ENCODE measurements at places on chromosomes 1 and 21. TPM values are rescaled to one million over a fixed set of nuclear protein-coding genes. Genes with fewer than 3 reads are reported as not detected.

DNA sequence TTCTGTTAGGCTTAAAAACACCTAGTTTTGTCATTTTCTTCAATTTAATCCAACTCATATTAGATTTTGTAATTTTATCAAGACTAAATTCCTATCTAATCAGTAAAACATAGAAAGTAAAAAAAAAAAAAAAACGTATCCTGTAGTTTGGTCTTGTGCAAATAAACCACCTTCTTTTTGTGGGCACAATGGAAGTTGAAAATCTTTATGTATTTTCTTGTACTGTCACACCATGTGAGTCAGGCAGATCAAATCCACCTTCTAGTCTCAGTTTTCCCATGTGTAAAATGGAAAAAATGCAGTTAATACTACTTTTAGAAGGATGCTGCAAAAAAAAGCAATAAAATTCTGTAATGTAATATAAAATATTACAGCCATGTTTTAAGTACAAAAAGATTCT is 129.8 kb downstream of the CYYR1 start:
- DNase-seq, result no peak

GRCh38 chr1:151058692-151059091 is 730 bp downstream of the CDC42SE1 start:
- no peak for DNase-seq

DNA sequence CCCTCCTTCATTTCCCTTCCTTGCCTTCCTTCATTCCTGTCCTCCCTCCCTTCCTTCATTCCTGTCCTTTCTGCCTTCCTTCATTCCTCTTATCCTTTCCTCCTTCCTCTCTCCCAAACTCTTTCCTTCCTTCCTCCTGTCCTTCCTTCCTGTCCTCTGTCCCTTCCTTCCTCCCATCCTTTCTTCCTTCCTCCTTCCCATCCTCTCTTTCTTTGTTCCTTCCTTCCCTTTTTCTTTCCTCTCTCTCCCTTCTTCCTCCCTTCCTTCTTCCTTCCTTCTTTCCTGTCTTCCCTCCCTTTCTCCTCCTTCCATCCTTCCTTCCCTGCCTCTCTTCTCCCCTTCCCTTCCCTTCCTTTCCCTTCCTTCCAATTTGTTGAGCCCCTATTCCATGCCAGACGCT is 15.8 kb upstream of the JUN start:
- no peak for DNase-seq

GRCh38 chr1:61386770-61387169 is 304.4 kb downstream of the NFIA start:
- DNase-seq, result no peak

- no peak for DNase-seq
Measured at GRCh38 chr1:110672753-110673108, 2.0 kb downstream of the KCNA3 start.

- no peak for DNase-seq
Measured at GRCh38 chr1:247401310-247402119, 14.5 kb upstream of the NLRP3 start.

DNA sequence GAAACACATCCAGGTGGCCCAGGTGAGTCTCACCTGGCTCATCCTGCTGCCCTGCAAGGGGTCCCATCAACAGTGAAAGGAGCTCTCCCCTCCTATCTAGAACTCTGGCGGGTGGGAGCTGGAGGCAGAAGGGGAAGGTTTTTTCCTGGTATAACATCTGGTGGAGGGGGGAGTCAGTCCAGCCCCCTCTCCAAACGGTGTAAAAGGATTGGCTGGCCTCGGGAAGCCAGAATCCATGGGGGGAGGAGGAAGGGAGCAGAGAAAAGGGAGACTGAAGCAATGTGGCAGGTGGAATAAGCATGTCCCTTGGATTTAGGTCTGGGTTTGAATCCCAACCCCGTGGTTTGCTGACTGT is 1.2 kb upstream of the CAMK2N1 start:
- no peak for DNase-seq

- no peak for DNase-seq
Measured at GRCh38 chr1:36675106-36675505, 192.4 kb upstream of the CSF3R start.

- DNase-seq, result no peak
Measured at GRCh38 chr21:36429947-36430546, 44.9 kb downstream of the CHAF1B start.

GRCh38 chr1:201724039-201724765 is 104.8 kb upstream of the IPO9 start:
- no peak for DNase-seq

- DNase-seq, result no peak
Measured at GRCh38 chr1:64744492-64745180, at the start of gene RAVER2. TSS of gene RAVER2 (plus strand) at chr1:64745075. CDS start at chr1:64745173, 98 bp downstream.

GRCh38 chr1:34874296-34874952 is 14.9 kb upstream of the SMIM12 start:
- no peak for DNase-seq

GRCh38 chr1:12521096-12521495 is 96.9 kb downstream of the DHRS3 start:
- no peak for DNase-seq

DNA sequence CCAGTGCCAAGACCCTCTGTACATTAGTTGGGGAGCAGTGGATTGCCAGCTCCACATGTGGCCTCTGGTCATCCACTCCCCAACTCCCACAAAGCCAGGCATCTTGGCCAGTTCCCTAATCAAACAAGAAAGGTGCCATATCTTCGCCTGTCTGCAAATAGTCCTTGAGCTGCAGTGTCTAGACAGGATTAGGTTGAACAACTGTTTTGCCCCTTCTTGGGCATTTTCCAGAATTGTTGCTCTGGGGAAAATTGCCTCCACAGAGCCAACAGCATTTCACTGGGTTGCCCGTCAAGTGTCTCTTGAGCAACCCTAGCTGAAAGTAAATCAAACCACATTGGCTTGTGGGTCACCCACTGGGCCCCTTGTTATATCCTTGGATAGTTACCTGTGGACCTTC is 109.3 kb downstream of the GDAP2 start:
- no peak for DNase-seq

GRCh38 chr1:28139025-28139712 is 37.3 kb downstream of the PTAFR start:
- no peak for DNase-seq

DNA sequence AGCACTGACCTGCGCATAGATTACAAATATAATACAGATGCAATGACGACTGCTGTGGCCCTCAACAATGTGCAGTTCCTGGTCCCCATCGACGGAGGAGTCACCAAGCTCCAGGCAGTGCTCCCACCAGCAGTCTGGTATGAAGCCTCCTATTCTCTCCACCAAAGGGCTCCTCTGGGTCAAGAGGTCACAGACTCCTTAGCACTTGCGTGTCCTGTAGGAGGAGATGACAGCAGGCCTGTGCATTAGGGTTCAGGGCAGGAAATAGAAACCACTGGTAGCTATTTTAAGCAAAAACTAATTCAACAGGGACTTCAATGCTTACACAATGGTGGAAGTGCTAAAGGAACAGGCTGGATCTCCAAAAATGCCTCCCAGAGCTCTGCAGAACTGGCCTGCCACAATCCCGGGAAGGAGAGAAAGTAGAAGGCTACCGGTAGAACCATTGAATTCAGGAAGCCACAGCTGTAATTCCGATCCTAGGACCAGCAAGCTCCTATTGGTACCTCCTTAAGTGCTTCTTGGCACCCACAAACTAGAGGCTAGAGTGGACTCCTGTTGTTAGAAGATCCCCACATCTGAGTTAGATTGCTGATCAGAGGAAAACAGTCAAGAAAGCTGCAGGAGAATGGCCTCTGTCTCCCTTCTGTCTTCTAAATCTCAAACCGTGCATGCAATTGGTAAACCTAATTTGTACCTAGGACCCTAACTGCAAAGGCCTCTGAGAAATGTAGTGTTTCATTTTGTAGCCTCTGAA is 12.7 kb upstream of the DYNLT5 start:
- DNase-seq, result no peak

DNA sequence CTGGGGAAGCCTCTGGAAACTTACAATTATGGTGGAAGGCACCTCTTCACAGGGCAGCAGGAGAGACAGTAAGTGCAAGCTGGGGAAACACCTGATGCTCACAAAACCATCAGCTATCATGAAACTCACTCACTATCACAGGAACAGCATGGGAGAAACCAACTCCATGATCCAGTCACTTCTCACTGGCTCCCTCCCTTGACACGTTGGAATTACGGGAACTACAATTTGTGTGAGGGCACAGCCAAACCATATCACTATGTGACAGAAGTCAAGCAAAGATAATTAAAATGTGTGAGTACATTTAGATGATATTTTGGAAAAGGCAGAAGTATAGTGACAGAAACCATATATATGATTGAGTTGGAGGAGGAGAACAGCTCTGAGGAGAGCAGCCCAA is 474.0 kb upstream of the OLFM3 start:
- no peak for DNase-seq

GRCh38 chr1:215636258-215636965 is 69.3 kb downstream of the KCTD3 start:
- DNase-seq, result no peak

- no peak for DNase-seq
Measured at GRCh38 chr1:146020058-146021049, 1.2 kb downstream of the HJV start.

DNA sequence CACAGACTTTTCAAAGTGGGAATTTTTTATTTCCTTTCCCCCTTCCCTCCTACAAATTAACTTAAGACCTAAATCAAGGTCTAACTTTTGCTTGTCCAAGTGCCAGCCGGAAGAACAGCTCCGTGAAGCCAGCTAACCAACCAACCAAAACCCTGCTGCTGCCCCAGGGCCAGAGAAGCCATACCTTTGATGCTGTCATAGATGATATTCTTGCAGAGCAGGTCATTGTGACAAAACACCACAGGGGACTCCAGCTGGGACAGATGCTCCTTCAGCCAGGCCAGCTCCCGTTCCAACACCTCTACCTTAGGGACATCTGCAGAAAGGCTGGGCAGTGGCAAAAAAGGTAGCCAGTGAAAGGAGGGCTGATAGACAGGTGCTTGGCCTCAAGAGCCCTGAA is 10.7 kb downstream of the ETNK2 start:
- no peak for DNase-seq

DNA sequence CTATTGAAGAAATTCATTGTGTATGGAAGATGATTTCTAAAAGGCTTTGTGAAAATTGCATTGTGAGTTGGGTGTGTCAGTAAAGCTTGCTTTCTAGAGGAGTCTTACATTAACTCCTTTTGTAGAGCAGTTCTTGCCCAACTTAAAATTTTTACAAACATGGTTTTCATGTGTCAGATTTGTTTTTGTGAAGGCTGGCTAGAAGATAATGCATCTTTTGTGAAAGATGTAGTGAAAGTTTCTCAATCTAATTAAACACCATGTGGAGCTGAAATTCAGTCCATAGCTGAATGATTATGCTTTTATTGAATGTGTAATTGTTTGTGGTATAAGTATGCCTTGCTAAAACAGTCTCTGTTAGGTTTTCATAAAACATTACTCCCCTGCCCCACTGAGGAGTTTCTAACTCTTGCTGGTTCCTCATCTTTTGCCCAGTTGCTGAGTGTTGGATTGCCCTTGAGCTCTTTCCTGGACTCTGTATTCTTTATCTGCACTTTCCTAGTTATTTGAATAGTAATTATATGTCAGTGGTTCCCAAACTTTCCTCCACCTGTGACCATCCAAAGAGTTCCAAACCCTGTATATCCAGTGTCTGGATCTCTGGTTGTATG is 38.0 kb downstream of the KCTD3 start:
- no peak for DNase-seq

GRCh38 chr1:203287109-203287893 is 18.0 kb upstream of the BTG2 start:
- DNase-seq, result no peak

DNA sequence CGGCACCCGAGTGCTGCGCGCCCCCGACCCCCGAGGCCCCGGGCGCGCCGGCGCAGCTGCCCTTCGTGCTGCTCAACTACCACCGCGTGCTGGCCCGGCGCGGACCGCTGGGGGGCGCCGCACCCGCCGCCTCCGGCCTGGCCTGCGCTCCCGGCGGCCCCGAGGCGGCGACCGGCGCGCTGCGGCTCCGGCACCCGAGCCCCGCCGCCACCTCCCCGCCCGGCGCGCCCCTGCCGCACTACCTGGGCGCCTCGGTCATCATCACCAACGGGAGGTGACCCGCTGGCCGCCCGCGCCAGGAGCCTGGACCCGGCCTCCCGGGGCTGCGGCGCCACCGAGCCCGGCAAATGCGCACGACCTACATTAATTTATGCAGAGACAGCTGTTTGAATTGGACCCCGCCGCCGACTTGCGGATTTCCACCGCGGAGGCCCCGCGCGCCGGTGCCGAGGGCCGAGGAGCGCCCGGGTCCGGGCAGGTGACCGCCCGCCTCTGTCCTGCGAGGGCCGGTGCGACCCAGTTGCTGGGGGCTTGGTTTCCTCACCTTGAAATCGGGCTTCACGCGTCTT is 49.0 kb downstream of the SIM2 start:
- DNase-seq, result no peak

GRCh38 chr1:39829791-39830533 is 41.3 kb upstream of the BMP8B start:
- DNase-seq, result no peak

DNA sequence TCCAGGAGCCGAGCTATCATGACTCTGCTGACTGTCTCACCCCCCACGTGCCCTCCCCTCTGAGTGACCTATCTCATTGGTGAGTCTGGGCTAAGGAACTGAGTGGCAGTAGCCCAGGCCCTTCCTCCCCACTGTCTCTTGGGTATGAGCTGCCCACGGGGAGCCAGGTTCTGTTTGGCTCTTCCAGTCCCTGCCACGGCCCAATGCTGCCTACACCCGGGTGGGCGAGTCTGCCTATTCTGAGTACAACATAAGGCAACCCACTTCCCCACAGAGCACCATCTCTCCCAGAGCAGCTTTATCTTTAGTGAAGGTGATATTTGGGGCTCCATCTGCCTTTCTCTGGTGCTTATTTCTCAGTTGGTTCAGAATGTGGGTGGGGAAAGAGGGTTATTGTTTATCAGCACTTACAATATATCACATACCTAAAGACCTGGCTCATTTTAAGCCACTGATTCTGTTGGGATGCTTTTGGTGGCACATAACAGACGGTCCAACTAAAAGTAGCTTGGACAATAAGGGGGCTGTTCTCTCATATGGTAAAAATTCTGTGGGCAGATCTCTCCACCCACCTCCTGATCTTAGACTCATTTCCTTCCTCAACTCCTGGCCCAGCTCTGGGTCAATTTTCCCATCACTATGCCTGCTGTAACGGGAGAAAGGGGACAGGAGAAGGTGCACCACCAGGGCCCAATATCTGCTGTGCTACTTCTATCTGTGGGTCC is 27.7 kb upstream of the VWA5B1 start:
- DNase-seq, result no peak

Gene STIL
- total RNA-seq, result 2.5 TPM

Gene RPE65
- not detected for total RNA-seq

Gene ANKRD34A
- 0.66 TPM for total RNA-seq

Gene CCDC185
- total RNA-seq, result not detected

Gene KHDRBS1
- 90.5 TPM for total RNA-seq

Gene SLC30A2
- total RNA-seq, result not detected

Gene CYP4Z1
- total RNA-seq, result 1.7 TPM

Gene SCYL3
- 10.4 TPM for total RNA-seq

Gene AQP10
- total RNA-seq, result not detected

Gene GOLT1A
- not detected for total RNA-seq

Gene OR2M4
- total RNA-seq, result not detected

Data from esophagus muscularis mucosa (tissue), 4 donors.